Activated CD4-positive, alpha-beta T cell treated with anti-CD3 and anti-CD28 coated beads, Interleukin-2, amount 50 U/mL, for 48 hours (primary cell): ENCODE measurements at places on chromosomes 12 and 14.

DNA sequence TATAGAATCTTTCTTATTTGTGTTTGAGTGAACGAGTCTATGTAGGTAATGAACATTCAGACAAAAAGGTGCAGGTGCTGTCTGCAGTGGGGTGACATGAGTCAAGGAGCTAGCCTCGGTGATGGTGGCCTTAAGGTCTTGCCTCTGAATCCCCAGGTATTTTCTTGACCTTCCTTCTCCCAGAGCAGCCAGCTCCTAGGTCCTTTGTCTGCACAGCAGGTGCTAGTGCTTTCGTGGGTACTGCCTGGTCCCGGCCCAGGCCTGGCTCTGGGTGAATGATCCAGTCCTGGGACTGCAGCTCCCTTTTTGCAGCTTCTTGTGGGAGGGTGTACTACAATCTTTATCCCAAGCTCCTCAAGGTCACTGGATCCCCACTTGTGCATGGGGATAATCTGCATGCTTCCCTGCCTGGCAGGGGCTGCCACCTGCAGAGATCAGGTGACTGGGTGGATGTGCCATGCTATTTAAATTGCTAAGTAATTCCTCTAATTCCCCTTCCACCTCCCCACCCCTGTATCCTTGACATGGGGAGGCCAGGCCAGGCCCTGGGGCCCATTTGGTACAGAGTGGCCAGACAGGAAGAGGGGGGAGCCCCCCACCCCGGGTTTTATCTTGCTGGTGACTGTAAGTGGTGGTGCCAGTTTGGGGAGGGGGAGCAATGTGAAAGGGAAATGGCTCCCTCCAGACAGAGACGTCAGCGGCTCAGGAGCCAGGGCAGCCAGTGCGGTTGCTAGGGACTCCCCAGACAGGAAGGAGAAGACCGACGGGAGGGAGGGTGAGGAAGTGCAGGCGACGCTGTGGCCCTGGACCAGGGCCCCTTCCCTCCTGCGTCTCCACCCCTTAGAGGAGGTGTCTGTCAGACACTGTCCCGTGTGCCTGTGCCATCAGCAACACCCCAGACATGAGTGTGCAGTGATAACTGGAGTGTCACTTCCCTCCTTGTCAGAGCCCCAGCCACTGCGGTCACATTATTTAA is 6.7 kb downstream of the VASH1 start:
- DNase-seq, result peak; percentile 72

GRCh38 chr14:52678591-52678990 is 16.8 kb downstream of the ERO1A start:
- DNase-seq, result no peak

- no peak for DNase-seq
These were observed 12.2 kb downstream of the RPH3A start for GRCh38 chr12:112803620-112804282.

DNA sequence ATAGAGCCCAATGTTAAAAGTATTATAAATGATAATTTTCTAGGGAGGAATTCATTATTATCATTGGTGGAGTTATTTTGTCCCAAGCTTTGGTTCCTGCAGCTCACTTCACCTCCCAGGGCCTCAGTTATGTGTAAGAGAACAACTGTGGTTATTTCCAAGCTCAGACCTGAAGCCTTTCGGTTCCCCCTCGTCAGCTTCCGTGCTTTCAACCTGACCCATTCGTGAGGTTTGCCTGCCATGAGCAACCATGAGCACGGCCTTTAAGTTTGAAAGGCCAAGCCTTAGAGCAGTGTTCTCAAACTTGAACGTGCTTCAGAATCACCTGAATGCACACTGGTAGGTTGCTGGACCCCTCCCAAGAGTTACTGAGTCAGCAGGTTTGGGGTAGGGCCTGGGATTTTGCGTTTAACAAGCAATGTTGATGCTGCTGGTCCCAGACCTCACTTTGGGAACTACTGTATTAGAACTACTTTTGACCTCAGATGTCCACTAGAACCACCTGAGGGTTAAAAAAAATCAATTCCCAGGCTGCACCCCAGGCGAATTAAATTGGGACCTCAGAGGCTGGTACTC is 133.0 kb upstream of the PRMT8 start:
- no peak for DNase-seq

GRCh38 chr14:92990456-92991430 is 67.8 kb downstream of the CHGA start:
- no peak for DNase-seq

- DNase-seq, result no peak
These were observed 83.0 kb downstream of the LRRC9 start for GRCh38 chr14:60002819-60003492.

GRCh38 chr12:130830246-130830551 is 8.9 kb downstream of the STX2 start:
- no peak for DNase-seq

- no peak for DNase-seq
These were observed 3.7 kb downstream of the HOXC9 start for GRCh38 chr12:54003625-54004024.

- DNase-seq, result no peak
These were observed 102.1 kb upstream of the RAP1B start for GRCh38 chr12:68508576-68508975.

GRCh38 chr12:108495054-108495453 is 20.0 kb upstream of the FICD start:
- DNase-seq, result peak; percentile 50

DNA sequence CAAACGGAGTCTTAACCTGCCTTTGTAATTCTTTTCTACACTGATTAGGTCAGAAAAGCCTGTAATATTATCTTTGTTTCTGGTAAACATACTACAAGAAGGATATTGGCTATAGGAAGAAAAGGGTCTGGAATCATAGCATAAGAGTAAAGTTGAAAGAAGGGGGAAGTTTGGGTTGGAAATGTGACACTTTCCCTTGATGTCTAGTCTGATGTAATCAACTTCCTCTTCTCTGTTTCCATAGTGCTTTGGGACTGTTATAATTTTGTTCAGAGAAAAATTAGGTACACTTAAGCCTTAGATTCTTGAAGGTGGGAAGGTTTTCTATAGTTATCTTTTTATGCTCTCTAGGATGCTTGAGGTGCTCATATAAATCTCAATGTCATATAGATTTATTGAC is 322.2 kb downstream of the AEBP2 start:
- DNase-seq, result no peak

DNA sequence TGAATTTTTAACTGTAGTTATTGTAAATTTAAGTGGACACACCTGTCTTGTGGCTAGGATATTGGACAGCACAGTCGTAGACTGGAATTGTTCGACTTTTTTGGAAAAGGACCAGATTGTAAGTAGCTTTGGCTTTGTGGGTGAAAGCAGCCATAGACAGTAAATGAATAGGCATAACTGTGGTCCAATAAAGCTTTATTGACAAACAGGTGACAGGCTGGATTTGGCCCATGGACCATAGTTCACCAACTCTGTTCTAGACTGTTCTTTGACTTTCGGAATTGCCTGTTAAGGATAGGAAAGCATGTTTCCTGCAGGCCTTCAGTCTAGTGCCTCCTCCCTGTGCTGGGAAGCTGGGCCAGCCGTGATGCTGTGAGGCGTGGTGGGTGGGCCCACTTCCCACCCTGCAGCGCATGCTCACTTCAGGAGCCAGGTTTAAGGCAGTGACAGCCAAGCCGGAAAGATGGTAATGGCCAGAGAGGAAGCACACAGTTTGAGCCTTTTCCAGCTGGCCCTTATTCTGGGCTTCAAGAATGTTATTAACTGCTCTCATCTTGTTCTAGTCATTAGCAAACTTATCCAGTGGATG is 51.8 kb downstream of the PPP2R5C start:
- no peak for DNase-seq

DNA sequence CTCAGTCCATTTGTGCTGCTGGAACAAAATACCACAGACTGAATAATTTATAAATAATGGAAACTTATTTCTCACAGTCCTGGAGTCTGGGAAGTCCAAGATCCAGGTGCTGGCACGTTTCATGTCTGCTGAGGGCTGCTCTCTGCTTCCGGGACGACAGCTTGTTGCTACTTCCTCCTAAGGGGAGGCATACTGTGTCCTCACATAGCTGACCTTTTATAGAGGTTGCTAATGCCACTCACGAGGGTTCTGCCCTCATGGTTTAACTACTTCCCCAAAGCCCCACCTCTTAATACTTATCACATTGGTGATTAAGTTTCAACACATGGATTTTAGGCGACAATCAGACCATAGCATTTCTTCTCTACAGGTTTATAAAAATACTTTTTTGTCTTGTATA is 411.1 kb downstream of the NRXN3 start:
- DNase-seq, result no peak

- no peak for DNase-seq
These were observed 576.3 kb downstream of the KCNH5 start for GRCh38 chr14:62468946-62469345.

- no peak for DNase-seq
These were observed 31.9 kb downstream of the CACNA2D4 start for GRCh38 chr12:1886396-1887008.

GRCh38 chr12:81758421-81759189 is 545 bp downstream of the PPFIA2 start:
- DNase-seq, result peak; percentile 13

DNA sequence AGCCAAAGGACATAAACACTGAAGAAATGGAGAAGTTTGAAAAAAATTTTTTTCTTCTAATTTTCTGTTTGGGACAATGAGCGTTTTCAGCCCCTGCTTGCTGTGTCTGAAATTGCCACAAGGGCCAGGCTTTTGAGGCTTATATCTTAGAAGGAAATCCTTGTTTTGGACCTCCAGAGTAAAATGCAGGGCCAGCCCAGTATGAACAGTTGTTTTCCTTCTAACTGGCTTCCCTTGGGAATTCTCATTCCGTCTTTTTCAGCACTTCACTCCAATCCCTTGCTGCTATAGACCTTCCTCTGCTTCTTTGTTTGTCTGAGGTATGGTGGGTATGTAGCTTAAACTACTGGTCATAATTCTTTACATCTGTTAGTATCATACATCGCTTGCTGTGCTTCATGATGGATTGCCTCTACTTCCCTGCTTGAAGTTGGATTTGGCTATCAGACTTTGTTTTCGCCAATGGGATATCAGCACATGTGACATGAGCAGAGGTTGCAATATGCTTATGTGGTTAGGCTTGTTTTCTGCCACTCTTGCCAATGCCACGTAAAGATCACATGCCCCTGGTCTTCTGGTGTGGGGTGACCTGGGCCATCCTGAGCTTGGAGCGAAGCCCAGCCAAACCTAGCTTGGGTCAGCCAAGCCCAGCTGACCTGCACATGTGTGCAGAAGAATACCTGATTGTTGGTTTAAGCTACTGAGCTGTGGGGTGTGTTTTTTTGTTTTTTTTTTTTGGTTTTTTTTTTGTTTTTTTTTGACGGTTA is 64.7 kb downstream of the AVPR1A start:
- DNase-seq, result no peak

DNA sequence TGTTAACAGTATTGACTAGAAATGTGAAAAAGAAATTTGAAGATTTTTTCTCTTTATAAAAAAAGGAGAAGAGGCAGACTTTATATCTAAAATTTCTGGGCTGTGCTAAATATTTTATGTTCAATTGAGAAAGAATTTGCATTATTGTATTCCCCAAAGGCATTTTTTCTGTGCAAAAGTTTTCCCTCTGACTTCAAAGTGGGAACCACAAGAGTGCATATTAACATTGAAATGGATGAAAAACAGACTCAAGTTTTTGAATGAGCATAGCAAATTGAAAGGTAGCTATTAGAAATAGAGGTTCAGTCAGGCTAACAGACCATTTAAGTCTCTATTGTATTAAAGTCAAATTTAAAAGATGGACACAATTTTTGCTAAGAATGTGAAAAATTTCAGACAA is 95.2 kb downstream of the RASSF9 start:
- DNase-seq, result no peak

GRCh38 chr12:31756977-31757420 is 28.2 kb upstream of the AMN1 start:
- no peak for DNase-seq

DNA sequence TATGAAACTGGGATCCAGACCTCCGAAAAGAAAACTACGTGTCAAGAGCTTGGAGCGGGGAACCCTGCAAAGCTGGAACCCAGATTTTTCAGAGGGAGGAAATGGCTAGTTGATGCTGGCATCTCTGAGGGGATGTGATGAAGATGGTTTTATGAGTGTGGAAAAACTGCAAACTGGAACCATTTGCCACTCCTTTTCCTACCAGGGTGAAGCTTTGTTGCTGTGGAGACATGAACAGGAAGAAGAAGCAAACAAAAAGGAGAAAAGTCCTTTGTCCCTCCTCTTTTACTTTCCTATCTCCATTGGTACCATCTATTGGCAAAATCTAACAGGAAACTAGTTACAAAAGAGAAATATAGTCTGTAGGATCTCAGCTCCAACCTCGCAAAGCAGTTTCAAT is 39.2 kb downstream of the CDK17 start:
- DNase-seq, result no peak
